ENCODE measurements at places on chromosomes 5 and 9.

DNA sequence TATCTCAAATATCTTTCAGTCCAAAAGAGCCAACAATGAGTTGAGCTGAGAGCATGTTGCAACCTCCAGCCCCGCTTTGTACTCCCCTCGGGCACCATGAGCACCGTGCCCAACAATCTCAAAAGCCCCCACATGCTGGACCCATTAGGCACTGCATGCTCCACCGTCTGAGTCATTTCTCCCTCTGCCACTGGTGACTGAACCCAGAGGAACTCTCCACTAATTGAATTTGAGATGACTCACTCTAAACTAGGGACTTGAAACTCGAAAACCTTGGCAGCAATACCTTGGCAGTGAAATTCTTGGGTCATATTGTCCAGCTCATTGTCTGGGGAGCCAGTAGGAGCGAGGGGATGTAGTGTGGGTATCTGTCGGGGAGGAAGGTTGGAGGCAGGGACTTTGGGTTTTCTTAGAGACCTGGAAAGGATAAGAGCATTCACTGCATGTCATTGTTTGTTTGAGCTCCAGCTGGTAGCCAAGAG is 49.9 kb upstream of the SLIT3 start:
- DNase-seq, result peak; percentile 99

DNA sequence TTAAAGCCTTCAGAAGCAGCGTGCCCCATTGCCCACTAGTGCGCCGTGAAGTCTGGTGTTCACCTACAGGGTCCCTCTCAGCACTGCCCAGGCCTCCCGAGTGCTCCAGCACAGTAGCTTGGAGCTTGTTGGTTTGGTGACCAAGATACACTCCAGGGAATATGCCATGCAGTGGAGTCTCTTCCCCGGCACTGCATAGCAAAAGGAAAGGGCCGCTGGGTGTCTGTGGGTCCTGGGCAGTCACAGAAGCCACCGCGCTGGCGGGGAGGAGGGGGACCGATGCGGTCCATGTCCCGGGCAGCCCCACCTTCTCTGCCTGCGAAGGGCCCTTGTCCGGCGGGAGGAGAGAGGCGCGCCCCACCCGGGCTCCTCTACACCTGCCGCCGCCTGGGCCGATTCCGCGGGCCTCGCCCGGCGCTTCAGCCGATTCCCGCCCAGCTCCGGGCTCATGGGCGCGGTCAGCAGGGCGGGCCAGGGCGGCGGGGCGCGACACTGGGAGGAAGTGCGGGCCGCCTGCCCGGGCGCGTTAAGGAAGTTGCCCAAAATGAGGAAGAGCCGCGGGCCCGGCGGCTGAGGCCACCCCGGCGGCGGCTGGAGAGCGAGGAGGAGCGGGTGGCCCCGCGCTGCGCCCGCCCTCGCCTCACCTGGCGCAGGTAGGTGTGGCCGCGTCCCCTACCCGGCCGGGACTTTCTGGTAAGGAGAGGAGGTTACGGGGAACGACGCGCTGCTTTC is at the start of gene SYK:
Gene SYK, plus strand, starts transcription at position 579 of the 732 bp plus-strand sequence. CDS start 42,080 bp downstream, outside the sequence.
- no peak for DNase-seq

- DNase-seq, result no peak
Measured at GRCh38 chr9:121283080-121283398, 15.1 kb downstream of the GSN start.

DNA sequence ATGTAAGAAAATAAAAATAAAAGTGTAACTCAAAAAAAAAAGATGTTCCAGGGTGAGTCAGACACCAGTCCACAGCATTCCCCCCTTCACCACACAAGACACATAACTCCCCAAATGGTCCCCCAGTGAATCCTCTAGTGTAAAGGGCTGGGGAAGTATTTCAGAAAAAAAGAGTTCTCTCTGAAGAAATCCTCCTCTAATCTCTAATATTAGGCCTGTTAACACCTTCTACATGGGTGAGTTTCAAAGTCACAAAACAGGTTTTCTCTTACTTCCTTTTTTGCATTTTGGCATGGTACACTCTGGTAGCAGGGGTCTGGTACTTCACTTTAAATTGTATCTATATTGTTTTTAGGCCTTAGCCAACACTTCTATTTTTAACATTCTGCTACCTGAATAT is 28.2 kb downstream of the RNF145 start:
- DNase-seq, result no peak

DNA sequence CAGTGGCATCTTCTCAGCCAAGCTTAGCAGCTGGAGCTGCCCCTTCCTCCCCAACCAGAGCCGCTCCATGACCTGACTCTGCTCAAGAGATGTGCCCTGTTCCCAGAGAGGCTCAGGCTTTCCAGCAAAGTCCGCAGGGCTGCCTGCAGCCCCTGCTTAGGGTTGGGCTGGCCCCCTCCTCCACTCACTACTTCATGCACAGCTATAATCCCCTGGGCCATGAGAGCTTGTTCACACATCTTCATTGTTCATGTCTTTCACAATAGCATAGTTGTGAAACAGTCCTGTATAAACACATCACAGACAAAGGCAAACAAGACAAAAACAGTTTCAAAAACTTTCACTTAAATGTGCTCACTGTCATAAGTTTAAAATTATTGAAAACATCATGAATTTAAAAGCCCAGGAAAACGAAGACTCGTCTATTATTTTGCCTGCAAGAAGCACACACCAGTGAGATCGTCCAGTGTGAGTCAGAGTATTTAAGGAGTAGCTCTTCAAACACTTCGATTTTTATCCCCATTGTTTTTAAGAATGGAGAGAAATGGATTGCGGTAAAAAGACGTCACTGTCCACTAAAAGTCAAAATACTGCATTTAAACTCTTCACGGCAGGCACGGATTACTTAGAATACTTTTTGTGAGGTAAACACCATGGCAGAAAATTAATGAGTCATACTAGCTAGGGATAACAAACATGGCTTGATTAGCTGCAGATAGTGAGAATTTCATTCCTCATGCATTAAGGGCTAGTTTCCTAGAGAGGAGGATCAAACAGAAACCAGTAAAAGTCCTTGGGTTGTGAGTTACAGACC is 40.7 kb upstream of the S1PR3 start:
- no peak for DNase-seq

DNA sequence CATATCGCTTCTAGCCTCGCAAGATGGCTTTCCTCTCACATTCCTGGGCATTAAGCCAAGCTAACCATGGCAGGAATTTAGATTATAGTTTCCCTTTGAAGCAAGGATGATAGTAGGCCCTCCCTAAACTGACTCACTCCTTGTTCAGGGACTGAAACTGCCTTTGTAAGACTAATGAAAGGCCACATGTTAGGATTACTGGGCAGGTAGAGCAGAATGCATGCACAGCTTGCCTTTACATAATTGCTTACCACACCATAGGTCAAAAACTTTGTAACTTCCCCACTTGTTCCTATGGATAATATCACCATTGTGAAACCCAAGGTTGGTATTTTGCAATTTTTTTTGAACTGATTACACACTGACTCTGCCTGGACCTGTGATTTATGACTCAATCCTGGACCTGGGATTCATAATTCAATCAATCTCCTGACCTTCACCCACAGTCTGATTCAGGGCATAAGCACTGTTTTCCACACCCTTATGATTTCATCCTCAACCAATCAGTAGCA is 41.0 kb upstream of the PRDM9 start:
- peak; percentile 70 for DNase-seq

DNA sequence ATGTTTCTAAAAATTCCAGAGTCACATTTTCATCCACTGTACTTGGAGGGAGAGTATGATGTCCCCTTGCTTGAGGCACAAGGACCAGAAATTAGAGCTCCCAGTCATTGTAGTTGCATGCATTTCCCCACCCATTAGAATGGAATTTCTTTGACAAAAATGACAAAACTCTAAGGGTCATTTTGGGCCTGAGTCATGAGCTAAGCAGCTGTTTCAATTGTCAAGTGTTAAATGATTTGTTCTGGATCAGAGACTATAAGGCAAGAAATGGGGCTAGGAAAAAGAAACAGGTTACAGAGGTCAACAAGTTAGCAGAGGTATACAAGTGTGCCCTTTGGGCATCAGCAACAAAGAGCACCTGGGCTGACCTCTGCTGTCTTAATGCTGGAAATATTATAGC is 131.2 kb upstream of the IQGAP2 start:
- DNase-seq, result no peak

GRCh38 chr5:141908796-141909195 is 14.9 kb upstream of the DELE1 start:
- no peak for DNase-seq

DNA sequence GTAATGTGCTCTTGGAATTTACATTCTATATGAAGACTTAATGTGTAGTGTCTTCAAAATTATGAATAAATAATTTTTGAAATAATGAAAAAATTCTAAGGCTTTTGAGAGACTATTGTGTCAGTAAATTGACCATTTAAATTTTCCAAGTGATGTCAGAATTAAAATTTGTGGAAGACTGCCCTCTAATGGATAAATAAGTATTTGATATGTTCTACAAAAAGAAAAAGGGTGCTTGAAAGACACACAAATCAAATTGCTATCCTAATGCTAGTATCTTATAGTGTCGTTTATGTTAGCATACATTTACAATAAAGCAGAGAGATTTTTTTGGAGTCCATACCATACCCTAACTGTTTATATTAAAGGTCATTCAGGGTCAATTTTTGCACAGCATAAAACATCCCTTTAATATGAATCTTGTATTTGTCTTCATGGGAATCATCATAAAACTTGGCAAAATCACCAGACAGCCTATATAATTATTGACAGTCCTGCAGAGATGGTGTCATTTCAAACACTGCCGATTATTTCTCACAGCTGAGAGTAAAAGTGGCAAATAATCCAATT is 120.8 kb upstream of the SLC27A6 start:
- no peak for DNase-seq

DNA sequence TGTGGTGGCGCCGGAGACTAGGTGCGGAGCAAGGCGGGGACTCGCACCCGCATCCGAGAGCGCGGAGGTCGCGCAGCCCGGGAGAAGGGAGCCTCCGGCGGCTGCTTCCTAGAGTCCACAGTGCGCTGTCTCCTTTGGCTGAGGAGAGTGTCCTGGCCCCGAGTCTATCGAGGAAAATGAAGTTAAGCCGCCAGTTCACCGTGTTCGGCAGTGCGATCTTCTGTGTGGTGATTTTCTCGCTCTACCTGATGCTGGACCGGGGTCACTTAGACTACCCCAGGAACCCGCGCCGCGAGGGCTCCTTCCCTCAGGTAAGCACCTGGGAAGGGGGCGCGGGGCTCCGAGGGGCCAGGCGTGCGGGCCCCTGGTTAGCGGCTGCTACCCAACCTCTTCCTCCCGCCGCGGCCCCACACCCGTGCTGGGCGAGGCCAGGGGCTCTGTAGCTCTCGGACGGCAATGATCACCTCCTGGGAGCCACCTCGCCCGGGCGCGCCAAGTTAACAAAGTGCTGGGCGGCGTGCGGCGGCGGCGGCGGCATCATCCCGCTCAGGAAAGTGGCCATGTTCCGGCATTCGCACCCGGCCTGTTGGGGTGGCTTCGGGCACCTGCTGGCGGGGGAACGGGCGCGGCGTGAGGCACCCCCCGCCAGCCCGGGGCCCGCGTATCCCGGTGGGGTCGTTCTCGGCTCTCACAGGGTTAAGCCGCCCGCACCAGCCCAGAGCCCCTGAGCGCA is 681 bp downstream of the MAN2A1 start:
- DNase-seq, result no peak

GRCh38 chr9:111955048-111955447 is 58.4 kb downstream of the UGCG start:
- DNase-seq, result no peak

GRCh38 chr9:98795295-98795955 is 930 bp downstream of the ANKS6 start:
- DNase-seq, result no peak

DNA sequence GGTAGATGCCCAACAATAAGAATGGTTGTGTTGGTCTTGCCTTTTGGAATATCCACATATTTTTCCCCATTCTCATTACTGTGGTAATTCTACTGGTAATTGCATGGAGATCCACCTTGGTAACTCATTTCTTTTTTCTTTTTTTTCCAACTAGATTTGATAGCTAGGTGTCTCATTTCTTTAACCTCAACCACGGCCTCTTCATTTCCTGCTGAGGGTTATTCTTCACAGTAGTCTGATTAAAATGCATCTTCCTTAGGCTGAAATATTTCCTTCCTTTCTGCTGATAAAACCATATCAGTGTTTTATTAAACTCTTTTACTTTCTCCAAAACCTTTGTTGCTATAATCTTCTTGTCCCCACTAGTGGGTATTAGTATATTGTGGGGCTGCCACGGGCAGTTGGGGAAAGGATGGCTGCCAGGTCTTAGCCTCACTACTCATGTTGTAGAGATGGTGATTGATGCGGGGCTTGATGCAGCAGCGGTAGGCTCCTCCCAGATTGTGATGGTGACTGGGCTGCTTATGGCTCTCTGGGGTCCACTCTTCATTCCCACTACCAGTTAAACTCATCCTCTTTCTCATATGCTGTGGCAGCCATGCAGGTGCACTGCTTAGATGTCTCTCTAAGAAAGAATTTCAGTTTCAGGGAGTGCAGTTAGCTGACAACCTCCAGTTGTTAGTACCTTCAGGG is 35.9 kb downstream of the KIF2A start:
- no peak for DNase-seq

- no peak for DNase-seq
Measured at GRCh38 chr9:96607971-96608370, 11.7 kb downstream of the CDC14B start.

GRCh38 chr5:176415952-176416924 is at the start of gene CLTB:
TSS of gene CLTB (minus strand) at chr5:176416539. CDS start at chr5:176416363, 176 bp downstream.
- no peak for DNase-seq

GRCh38 chr5:93874080-93874479 is 132.7 kb upstream of the POU5F2 start:
- no peak for DNase-seq

GRCh38 chr5:98514215-98514614 is 259.2 kb upstream of the RGMB start:
- DNase-seq, result no peak

DNA sequence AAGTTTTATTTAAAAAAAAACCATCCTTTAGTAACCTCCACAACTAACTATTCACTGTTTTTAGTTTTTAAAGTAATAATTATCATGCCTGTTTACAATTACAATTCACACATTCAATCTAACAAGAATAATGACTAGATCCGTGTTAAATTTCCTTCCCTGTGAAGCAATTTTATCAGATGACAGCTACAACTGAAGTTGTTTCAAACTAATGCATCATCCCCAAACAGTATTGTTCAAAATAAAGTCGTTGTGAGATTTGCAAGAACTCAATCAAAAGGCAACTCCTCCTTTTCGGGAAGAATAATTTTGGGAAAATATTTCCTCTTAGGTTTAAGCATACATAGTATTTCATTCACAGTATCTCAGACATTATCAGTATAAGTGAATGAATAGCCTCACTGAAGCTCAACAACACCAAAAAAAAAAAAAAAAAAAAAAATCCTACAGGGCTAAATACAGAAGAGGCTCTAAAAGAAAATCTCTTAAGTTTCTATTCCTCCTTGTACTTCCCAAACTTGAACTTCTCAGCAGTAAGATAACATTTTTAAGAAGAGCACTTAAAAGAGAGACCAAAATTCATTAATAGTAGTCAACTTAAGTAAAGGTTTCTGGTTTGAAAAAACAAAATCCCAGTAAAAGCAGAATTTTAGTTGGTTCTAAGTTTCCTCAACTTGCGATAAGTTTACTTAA is 9.4 kb downstream of the C9orf72 start:
- no peak for DNase-seq

DNA sequence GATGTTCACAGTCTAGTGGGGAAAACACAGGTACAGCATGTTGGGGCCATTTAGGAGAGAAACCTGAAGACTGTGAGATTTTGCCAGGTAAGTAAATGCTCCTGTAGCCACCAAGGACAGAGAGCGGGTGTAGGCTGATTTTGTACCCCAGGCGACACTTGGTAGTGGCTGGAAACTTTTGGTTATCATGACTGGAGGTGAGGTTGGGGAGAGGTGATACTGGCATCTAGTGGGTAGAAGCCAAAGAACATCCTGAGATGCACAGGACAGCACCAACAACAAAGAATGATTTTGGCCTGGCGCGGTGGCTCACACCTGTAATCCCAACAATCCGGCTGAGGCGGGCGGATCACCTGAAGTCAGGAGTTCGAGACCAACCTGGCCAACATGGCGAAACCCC is 38.8 kb upstream of the PWWP2A start:
- no peak for DNase-seq
